Activated effector memory CD4-positive, alpha-beta T cell treated with Interleukin-2 at 50 U/mL for 16 hours (primary cell): ENCODE measurements at places on chromosomes 2 and 18.

DNA sequence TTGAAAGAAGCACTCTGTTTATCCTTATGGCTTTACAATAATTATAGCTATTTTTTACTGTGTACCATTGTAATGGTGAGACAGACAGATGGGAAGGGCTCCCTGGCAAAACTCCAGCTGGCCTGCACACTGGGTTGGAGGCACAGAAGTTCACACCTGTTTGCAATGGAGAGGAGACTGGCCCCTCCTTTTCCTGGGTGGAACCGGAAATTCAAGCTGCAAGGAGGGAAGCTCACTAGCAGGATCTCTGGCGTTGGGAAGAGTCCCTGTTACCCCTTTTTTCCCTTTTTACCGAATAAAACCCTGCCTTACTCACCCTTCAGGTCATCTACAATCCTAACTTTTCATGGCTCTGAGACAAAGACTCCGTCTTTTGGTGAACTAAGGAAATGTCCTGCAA is 100.3 kb upstream of the TFPI start:
- DNase-seq, result no peak

DNA sequence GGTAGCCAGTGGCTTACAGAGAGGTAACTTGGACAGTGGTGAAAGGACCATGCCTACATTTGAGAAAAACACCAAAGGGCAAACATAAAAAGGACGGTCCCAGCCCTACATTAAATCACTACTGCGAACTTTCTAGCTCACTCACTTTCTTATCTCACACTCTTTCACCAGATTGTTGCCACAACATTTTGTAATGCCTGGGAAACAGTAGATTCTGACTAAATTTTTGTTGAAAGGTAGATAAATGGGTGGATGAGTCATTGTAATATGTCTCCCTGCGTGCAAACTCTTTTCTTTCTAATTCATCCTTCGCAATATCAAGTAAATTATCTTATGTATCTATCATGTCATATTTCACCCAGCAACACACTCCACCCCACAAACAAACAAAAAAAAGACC is 192.2 kb downstream of the IRS1 start:
- no peak for DNase-seq

DNA sequence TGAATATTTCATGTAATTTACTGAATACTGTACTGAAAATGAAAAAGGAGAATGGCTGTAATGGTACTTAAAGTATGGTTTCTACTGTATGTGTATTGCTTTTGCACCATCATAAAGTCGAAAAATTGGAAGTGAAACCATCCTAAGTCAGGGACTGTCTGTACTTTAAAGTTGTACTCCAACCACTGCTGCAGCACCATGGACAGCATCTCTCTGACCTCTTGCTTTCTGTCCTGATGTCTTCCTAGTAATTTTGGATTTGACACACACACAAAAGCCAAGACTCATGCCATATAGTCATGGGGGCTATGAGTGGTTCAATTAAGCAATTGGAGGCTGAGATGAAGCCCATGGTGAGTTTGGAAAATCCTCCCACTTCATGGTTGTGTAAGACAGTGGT is 256.3 kb upstream of the PKDCC start:
- DNase-seq, result no peak

DNA sequence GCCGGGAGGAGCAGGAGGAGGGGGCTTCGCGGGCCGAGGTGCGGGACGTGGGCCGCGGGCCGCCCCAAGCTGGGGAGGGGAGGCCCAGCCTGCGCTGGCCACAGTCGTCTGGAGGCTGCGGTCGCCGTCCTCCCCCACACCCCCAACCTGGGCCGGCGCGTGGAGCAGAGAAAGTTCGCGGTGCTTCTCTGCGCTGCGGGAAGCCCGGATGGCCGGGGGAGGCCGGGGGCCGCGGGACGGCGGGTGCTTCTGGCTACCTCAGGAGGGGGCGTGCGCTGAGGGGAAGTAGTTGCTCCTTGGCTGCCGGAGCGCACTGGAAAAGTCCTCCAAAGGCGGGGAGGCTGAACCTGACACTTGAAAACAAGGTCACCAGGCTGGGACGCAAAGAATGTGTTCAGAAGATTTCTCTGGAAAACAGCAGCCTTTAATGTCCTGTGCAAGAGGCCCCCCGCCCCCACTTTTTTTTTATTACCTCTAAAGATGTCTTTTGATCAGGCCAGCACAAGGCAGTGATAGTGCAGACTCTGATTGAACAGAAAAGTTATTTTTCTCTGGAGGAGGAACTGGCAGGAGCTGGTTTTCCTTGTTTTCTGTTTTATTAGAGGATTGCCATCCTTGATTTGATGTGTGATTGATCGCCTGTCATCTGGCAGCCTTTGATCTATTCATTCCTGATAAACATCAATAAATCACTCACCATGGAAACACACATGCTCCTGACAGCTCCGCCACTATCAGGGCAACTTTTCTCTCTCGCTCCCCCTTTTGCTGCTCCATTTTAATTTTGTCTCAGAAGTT is 1.6 kb downstream of the TSHZ1 start:
- no peak for DNase-seq

DNA sequence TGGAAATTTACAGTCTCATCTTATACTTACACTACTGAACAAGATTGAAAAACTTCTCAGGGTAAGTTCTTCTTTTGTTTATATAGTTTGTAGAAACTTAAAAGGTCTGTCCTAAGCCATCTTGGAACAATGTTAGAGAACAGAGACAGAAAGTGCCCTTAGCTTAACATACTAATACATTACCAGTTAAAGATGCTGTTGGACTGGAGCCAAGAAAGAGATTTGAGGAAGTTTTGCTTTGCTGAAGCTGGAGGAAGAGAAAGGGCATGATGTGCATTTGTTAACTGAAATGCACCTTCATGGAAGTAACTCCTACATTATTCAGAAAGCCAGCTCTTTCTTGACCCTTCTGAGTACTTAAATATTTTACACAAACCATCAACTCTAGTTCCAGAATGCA is 66.5 kb upstream of the TNFRSF11A start:
- no peak for DNase-seq

- no peak for DNase-seq
Measured at GRCh38 chr2:10884574-10884975, 27.2 kb upstream of the KCNF1 start.

DNA sequence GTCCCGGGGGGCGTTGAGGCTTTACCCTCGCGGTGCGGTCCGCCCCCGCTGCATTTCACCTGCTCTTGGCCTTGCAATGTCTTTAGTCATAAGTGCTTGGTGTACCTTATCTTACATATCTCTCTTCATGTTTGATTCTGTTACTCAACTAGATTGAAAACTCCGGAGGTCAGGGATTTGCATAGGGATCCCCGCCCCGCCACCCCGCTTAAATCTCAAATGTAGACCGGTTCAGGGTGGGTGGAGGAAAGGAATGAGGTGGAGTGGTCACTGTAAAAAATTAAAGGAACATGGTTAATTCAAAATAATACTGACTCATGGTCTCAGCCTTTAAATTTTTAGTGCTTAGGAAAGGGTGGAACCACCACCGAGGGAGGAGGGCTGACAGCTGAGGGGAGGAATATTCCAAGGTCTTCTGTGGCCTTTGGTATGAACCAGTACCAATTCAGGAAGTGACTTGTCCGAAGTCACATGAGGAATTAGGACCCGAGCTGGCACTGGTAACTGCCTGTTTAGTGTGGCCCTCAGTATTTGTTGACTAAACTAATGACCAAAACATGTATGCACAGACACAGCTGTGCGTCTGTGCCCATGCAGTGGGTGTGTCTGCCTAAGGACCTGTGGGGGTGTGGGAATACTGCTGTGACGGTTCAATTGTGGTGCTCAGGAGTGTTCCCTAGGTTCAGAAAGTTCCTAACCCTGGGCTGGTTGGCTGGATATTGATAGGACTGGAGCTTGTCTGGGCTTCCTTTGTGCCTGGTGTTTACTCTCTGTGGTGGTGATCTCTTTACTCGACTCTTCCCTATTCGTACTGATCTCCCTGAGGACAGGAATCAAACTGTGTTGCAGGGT is 1.0 kb downstream of the PLEKHB2 start:
- no peak for DNase-seq
